ENCODE measurements at places on chromosomes 16 and 17.

GRCh38 chr17:43033948-43034881 is 9.2 kb downstream of the RND2 start:
- DNase-seq = no peak

DNA sequence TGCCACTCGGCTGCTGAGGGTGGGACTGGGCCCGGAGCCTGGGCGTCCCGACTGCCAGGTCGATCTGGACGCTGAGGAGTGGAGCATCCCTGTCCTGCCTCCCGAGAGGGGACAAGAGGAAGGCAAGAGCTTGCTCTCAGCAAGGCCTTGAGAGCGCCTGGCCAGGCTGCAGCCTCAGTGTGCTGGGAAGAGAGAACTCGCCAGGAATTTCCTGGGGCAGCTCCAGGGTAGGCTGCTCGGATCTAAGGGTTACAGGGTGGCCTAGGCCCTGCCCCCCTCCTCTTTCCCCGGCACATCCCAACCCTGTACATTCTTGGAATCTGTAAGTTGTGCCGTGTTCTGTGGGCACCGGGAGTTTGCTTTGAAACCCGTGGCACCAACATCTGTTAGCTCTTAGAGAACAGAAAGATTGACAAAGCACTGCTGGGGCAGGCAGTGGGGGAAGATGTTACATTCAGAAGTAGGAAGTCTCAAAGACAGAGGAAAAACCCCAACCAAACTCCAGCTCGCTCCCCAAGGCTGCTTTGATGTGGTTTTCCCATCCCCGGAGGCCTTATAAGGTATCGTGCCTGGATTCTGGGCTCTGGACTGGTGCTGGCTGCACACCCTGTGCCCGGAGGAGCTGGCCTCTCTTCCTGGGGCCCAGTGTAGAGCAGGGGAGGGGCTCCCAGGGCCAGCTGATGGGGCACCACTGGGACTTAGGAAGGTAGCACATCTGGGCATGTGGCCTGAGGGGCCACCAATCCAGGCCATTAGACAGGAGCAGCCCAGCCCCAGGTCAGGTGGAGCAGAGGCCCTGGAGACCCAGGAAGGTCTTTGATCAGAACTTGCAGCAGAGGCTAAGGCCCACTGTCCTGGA is 55.2 kb downstream of the NKD1 start:
- DNase-seq = no peak

- no peak for DNase-seq
Measured at GRCh38 chr16:88289968-88290401, 92.8 kb upstream of the ZNF469 start.

GRCh38 chr16:58428621-58429542 is 36.6 kb downstream of the GINS3 start:
- DNase-seq = no peak

- DNase-seq = no peak
Measured at GRCh38 chr17:71846561-71847110, 274.2 kb upstream of the SOX9 start.

DNA sequence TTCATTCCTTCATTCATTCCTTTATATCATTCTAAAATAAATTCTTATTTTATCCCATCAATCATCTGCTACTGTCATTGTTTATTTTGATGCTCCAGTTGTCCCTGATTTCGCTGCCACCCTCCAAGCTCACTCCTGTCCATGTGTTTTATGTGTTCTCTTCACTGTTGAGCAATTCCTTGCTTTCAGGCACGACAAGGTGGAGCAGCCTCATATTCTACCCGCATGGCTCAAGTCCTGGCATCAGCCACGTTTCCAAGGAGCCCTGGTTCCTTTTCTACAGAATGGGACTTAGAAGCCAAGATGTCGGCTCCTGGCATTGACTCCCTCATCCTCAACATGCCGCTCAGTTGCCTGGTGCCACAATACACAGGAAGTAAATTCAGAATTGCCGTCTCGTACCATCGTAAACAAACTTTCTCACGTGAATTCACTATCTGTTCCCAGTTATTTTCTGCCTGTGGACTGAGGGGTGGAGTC is 139.0 kb downstream of the RPTOR start:
- DNase-seq = no peak

- DNase-seq = no peak
Measured at GRCh38 chr17:33109336-33110072, 117.9 kb downstream of the SPACA3 start.

- no peak for DNase-seq
Measured at GRCh38 chr16:87490096-87490798, 2.6 kb downstream of the ZCCHC14 start.

DNA sequence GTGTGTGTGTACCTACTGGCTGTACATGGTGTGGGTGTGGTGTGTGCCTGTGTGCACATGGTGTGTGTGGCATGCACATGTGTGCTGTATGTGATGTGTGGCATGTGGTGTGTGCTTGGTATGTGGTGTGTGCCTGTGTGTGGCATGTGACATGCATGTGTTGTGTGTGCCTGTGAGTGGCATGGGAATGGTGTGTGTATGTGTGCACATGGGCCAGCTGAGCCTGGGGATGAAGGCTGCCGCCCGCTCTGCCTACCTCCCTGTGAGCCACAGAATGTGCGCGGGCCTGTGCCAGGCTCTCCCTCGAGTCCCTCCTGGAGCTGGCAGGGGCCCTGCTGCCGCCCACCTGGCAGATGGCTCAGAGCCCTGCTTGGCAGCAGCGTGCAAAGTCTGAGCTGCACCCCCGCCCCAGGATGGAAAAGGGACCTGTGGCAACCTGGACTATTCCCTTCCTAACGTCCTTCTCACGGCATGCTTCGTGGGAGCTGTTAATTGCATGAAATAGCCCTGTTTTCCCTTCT is 9.3 kb downstream of the PRSS27 start:
- DNase-seq = no peak

GRCh38 chr16:84806256-84806889 is 13.4 kb upstream of the CRISPLD2 start:
- no peak for DNase-seq

DNA sequence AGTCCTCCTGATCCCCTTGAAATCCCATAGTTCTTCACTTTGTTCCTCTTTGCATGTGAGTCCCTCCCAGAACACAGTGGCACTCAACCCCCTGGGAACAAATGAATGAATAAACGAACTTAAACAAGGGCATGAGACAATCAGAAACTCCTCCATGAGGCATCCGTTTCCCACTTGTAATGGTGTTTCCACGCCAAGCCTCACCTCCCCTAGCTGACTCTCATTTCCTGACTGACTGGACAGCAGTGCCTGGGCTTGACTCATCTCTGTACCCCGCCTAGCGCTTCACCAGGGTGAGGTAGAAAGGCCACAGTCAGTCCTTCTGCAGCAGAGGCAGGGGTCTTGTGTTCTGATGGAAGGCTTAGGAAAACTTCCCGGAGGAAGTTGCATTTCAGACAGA is 14.2 kb downstream of the KIF1C start:
- DNase-seq = no peak

All from stimulated activated CD8-positive, alpha-beta memory T cell treated with anti-CD3 and anti-CD28 coated beads, Interleukin-2, amount 100 ng/mL, for 48 hours (primary cell).